ENCODE measurements at places on chromosomes 6 and 20. TPM values are rescaled to one million over a fixed set of nuclear protein-coding genes. Genes with fewer than 3 reads are reported as not detected.

The KHDRBS2 gene
- total RNA-seq: not detected

The CPNE5 gene
- not detected for total RNA-seq

The MKKS gene
- total RNA-seq: 9.8 TPM

The FRK gene
- total RNA-seq: 0.16 TPM

The SMAP1 gene
- total RNA-seq: 18.9 TPM

The CST5 gene
- not detected for total RNA-seq

GRCh38 chr20:19392344-19393130 lies 180.1 kb downstream of the SLC24A3 start:
- DNase-seq: no peak

DNA sequence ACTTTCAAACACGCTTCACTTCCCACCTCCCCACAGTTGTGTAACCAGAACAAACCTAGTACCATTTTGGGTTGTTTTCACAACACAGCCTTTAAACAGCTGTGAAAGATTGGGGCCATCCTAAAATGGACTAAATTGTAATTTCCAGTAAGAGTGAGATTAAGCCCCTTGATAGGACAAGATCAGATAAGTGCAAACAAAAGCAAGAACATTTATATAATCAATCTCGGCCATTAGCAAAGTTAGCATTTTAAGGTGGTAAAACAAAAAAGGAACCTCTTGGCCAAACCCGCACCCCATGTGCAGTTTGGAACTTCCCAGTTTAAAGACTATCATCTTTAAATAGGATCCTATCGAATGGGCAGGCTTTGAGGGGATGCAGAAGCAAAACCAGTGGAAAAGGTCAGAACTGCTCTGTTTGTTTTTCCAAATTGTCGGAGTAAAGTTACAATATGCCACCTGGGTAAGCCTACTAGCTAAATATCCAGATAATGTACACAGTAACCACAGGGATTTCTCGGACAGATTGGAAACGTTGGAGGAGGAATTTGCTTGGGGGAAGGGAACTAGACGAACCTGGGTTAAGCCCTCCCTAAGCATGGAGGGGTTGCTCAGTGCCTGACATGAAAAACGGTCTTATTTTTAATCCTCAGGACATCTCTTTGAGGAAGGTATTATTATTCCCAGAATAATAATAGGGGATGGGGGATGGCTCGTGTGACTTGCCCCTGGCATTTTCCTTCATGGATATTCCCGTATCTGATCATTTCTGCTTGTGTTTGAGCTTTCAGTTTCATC lies 159.8 kb upstream of the SALL4 start:
- no peak for DNase-seq

- DNase-seq: no peak
These were observed 485.8 kb upstream of the CITED2 start for GRCh38 chr6:139860203-139860602.

GRCh38 chr6:140907235-140907634 lies 1225.5 kb upstream of the GJE1 start:
- DNase-seq: no peak

GRCh38 chr20:45796337-45797065 lies 4.7 kb downstream of the DNTTIP1 start:
- no peak for DNase-seq

DNA sequence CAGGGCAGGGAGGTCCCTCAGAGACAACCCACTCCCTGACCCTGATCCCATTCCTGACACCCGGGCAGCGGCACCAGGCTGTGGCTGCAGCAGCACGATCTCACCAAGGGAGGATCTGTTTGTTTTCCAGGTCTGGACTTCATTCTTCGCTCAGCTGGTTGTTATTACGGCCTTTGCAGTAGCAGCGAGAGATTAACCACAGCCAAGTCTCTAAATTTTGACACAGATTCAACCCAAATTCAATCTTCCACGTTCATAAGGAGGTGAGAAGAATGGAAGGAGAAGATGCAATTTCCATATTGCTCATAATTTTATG lies 91.1 kb upstream of the THBS2 start:
- DNase-seq: no peak

GRCh38 chr6:53767941-53768340 lies 26.9 kb upstream of the LRRC1 start:
- no peak for DNase-seq

Data from MG63 (cell line).